ENCODE measurements at places on chromosomes 7 and 10.

GRCh38 chr10:23114228-23114850, 19.0 kb downstream of the MSRB2 start:
- DNase-seq, result no peak

- DNase-seq, result no peak
Observed at GRCh38 chr10:53487019-53487983, 714.7 kb upstream of the MBL2 start.

- no peak for DNase-seq
Observed at GRCh38 chr10:127534496-127534895, 14.6 kb upstream of the NPS start.

DNA sequence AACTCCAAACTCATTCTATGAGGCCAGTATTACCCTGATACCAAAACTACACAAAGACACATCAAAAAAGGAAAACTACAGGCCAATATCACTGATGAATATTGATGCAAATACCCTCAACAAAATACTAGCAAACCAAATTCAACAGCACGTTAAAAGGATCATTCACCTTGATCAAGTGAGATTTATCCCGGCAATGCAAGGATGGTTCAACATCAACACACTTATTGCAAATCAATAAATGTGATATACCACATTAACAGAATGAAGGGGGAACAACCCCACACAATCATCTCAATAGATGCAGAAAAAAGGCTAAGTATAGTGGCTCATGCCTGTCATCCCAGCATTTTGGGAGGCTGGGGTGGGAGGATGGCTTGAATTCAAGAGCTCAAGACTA, 19.9 kb downstream of the IDE start:
- DNase-seq, result no peak

DNA sequence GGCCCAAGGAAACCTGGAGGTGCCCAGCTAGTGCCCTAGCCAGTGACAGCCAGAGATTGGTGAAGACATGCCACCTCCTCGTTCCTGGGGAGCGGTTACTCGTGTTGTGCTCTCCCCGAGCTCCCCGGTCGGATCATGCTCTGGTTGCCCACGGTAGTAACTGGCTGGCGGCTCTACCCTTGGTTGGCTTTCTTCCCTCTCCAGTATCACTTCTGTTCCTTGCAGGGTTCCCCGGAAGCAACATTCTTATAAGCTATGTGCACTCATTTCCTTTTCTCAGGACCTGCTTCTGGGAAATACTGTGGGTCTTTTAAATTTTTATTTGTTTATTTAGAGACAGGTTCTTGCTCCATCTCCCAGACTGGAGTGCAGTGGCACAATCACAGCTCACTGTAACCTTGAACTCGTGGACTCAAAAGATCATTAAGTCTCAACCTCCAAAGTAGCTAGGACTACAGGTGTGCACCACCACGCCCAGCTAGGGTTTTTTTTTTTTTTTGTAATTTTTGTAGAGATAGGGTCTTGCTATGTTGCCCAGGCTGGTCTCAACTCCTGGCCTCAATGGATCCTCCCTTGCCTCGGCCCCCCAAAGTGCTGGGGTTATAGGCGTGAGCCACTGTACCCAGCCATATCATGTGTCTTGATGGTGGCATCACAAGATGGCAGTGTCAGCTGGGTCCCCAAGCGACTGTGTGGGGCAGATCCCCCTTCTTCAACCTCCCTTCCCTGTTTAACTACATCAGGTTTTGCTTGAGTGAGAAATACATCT, 6.9 kb upstream of the CALHM1 start:
- no peak for DNase-seq

DNA sequence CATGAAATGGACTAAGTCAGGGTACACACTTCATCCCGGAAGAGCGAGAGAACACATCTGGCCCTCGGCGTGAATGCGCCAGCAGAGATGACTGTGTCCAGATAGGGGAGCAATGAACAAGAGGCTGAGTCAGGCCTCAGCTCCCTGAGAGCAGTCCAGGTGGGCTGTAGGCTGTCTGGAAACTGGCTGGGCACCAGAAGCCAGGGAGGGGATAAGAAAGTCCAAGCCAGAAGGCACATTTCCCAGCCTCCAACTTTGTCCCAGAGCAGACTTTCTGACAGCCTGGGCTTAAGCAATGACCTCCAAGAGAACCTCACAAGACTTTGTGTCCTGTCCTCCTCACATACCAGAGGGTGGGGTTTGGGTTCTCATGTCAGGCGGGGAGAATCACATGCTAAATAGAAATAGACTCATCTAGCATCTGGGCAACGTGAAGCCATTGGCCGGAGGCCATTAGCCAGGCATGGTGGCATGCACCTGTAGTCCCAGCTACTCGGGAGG, 157.2 kb downstream of the ARHGAP12 start:
- DNase-seq, result no peak

DNA sequence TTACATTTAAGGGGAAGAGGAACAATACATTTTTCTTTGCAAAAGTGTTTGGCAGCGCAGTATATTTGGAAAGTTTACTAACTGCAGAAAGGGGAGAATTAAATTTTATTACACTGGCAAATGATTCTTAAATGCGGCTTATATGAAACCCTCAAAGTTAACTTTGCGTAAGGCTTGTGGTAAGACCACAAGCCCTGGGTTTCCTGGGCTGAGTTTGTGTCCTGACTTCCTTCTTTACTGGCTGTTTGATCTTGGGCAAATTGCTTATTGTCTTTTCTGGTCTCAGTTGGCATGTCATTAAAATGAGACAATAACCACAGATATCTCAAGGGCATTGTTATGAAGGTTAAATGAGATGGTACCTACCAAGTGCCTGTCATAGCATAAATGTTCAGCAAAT, 106.8 kb downstream of the GLRX3 start:
- no peak for DNase-seq

- DNase-seq, result no peak
Observed at GRCh38 chr7:134567368-134567767, 18.5 kb downstream of the AKR1B15 start.

DNA sequence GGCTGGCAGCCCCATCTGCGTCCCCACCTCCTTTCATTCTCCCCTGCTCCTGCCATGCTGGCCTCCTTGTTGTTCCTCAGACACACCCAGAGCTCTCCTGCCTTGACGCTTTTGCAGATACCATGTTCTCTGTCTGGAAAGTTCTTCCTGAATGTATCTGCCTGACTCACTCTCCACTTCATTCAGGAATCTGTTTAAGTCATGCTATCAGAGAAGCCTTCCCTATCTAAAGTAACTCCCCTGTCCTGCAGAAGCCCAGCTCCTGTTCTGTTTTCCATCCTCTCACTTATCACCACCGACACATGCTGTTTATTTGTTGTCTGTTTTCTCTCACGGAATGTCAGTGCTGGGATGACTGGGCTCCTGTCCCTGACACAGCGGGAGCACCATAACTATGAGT, 82.0 kb downstream of the AFAP1L2 start:
- DNase-seq, result peak; percentile 27

GRCh38 chr7:20407585-20408466, 77.1 kb downstream of the ITGB8 start:
- peak; percentile 81 for DNase-seq

DNA sequence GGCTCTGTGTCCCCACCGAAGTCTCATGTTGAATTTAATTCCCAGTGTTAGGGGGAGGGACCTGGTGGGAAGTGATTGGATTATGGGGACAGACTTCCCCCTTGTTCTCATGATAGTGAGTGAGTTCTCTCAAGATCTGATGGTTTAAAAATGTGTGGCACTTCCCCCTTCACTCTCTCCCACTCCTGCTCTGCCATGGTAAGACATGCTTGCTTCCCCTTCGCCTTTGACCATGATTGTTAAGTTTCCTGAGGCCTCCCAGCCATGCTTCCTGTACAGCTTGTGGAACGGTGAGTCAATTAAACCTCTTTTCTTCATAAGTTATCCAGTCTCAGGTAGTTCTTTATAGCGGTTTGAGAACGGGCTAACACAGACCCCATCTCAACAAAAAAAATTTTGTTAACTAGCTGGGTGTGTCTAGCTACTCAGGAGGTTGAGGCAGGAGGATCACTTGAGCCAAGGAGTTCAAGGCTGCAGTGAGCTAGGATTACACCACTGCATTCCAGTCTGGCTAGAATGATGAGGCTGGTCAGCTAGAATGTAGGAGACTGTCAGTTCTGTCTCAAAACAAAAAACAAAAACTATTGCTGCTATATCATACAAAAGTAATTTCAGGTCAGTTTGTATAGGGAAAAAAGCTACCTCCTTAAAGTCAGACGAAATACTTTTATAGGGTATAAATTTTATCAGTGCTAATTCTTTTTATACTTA, 57.7 kb downstream of the ATAD1 start:
- DNase-seq, result no peak

- DNase-seq, result no peak
Observed at GRCh38 chr10:124262234-124262865, 156.4 kb downstream of the OAT start.

DNA sequence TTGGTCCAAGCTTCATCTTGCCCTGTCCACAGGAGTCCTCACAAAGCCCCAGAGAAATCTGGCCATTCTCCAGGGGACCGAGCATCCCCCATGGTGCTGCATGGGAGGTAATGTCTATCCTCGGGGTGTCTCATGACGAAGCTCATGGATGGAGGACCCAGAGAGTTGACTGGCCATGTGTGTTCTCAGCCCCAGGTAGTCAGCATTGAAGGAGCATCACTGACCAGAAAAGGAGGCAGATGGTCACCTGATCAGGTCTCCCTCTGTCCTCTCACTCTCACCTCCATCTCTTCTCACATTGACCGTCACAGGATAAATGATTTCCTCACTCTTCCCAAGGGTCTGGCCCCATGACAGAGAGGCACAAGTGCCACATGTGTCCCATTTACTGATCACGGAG, 33.4 kb upstream of the GDF10 start:
- no peak for DNase-seq

GRCh38 chr10:96136810-96137209, 6.7 kb downstream of the ZNF518A start:
- no peak for DNase-seq

DNA sequence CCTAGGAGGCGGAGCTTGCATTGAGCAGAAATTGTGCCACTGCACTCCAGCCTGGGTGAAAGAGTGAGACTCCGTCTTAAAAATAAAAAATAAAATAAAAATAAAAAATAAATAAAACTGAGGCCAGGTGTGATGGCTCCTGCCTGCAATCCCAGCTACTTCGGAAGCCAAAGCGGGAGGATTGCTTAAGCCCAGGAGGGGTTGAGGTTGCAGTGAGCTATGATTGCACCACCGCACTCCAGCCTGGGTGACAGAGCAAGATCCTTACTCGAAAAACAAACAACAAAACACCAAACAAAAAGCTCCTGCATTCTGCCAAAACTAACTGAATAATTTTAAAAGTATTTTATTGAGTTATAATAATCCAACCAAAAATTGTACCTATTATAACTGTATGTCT, 36.2 kb downstream of the AGAP4 start:
- peak; percentile 17 for DNase-seq

GRCh38 chr7:24555184-24555583, 18.1 kb upstream of the PALS2 start:
- DNase-seq, result no peak

DNA sequence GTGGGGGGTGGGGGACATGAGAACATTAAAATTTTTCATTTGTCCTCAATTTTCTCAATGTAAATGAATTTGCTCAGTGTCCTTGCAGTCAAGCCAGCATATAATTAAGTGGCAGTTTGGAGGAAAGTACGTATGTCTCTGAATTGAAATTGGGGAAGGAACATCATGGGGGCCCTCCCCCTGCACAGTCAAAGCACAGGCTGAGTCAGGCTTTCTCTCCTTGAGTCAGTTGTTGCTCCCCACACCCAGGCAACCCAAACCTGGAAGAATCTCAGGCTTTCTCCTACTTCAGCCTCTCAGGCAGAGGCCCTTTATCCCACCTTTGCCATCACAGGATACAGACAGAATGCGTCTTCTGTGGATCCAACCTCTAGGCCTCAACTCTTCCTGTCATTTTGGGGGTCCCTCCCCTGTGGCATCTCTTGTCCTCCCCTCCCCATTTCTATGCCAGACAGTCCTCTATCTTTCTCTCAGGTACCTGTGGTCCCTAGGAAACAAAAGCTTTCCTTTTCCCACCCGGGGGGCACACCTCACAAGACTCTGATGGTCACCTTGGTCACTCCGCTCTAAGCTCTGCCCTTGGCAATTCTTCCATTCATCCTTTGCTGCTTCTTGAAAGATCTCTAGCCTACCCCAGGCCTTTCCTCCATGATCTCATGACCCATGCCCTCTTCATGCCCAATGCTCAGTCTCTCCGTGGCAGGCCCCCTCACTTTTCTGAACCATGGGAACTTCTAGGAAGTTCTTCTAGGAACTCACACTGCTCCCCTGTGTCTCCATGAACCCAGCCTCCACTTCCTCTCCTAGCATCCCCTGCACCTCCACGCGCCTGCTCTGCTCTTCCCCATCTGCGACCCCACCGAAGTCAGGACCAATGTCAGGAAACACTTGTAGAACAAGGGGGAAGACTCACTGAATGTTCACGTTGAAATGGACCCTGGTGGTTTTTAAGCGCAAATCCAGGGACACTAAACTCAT, 40.4 kb downstream of the CREB3L2 start:
- no peak for DNase-seq

GRCh38 chr10:115706488-115707076, 566.4 kb downstream of the GFRA1 start:
- no peak for DNase-seq

GRCh38 chr10:110364531-110364937, 59.8 kb upstream of the SMNDC1 start:
- DNase-seq, result no peak

- no peak for DNase-seq
Observed at GRCh38 chr10:47374611-47375536, 9.2 kb downstream of the ZNF488 start.

DNA sequence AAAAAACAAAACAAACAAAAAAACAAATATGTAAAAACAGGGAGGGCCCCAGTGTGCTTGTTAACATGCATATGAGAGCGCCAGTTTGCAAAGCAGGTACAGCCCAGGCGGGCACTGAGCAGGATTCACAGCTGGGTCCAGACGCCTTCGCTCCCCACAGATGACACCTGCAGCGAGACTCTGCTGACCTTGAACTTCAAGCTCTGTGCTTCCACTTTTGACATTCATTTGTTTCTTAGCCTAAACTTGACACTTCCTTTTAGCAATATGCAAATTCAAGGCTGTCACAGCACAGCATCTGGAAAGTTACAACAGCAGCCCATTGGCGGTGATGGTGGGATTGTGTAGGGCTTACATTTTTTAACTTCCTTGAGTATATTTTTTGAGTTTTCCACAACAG, 88.8 kb upstream of the TNS3 start:
- DNase-seq, result no peak

DNA sequence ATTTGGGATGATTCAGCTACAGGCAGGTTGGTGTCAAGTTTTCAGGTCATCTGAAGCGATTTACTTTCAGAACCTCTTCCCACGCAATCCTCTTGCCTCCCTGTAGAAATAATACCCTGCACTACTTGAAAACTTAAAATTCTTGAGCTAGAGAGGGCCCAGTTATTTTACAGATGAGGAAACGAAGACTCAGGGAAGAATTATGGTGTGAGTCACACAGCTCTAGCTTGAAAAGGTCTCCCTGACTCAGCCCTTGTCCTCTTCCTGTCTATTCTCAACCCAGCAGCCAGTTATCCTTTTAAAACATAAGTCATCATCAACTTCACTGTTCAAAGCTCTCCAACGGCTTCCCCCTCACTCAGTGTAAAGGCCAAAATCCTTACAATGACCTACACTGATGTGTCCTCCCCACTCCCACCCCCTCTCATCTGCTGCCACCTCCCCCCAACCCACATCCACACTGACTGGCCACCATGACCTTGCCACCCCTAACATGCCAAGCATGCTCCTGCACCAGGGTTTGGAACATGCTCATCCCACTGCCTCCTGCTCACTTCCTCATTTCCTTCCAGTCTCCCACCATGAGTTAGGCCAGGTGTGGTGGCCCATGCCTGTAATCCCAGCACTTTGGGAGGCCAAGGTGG, 3.4 kb downstream of the DNMBP start:
- peak; percentile 93 for DNase-seq

All from trophoblast cell (in vitro differentiated cells and primary cell).